A549 treated with dexamethasone at 1 μM for 4 hours (cell line): ENCODE measurements at places on chromosomes 5 and 9. TPM values are rescaled to one million over a fixed set of nuclear protein-coding genes. Genes with fewer than 3 reads are reported as not detected.

The FER gene
- total RNA-seq = 3.0 to 7.6 TPM (median 6.3 TPM) in 5 replicates

The ARID3C gene
- total RNA-seq = 0.17 to 0.25 TPM (median 0.20 TPM) in 5 replicates

The TRPM3 gene
- total RNA-seq = not detected in 5 replicates

The SLC6A19 gene
- 0.32 to 0.66 TPM (median 0.64 TPM) in 5 replicates for total RNA-seq

The SPATA31E1 gene
- total RNA-seq = 0.02 TPM in 1 of 5 replicates, not detected in the others
